ENCODE measurements at places on chromosomes 6 and 20. TPM values are rescaled to one million over a fixed set of nuclear protein-coding genes. Genes with fewer than 3 reads are reported as not detected.

DNA sequence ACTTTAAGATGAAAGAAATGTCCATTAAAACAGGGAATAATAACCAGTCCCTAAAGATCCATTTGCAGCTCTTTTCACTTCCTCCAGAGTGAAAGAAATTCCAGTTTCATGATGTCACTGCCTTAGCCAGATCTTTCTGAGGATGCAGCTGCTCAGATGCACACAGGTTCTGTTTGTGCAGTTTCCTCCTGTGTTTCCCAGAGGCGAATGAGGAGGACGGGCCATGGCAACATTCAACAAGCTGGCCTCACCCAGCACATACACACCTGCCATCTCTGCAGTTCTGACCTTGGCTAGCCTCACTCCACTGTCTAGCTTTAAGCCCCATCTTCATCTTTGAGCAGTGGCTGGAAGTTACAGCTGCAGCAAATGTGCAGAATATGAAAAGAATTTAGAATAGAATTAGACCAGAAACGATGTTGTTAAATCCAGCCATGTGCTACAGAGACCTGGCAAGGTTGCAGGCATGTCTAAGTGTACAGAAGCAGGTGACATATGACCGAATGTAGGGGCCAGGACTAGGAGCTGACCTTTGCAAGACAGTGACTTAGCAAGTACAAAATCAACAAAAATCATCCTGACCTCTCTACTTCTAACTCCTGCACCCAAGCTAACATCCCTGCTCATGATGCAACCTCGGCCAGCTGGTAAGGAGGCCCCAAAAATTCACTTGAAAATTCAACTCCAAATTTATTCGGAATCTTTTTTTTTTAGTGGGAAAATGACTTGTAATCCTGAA lies 35.0 kb downstream of the FAM50B start:
- no peak for DNase-seq

- DNase-seq: no peak
These were observed 31.5 kb upstream of the IRAK1BP1 start for GRCh38 chr6:78835817-78836216.

- no peak for DNase-seq
These were observed 328.2 kb upstream of the MANEA start for GRCh38 chr6:95249175-95249574.

- DNase-seq: no peak
These were observed 154.7 kb downstream of the AIG1 start for GRCh38 chr6:143215363-143215762.

DNA sequence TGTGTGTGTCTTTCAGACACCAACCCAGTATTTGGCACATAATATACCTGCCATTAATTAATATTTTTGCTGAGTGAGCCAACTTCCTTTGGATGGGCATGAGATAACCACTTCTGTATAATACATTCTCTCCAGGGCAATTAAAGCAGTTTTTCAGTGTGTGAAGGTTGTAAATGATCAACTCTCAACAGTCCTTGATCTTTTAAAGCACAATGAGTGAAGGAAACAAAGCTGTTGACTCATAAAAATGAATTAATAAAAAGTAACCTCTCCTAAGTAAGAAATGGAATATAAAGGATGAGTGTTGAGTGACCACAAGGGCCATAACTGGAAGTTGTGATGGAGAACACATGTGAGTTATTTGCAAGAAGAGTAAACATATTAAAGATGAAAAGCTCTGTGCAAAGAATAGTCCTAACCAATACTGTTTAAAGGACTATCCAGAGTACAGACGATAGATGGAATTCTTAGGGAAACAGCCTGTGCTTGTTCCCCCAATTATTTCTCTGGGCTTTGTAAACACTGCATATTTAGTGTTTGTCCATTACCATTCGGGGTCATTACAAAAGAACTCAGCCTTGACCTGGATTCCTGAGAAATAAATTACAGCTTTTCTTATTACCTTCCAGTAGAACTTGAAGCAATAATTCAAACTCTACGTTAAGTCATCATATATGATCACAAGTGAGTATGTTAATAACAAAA lies 446.2 kb downstream of the PLCB1 start:
- DNase-seq: no peak

- no peak for DNase-seq
These were observed 100.0 kb downstream of the RWDD2A start for GRCh38 chr6:83292900-83293843.

DNA sequence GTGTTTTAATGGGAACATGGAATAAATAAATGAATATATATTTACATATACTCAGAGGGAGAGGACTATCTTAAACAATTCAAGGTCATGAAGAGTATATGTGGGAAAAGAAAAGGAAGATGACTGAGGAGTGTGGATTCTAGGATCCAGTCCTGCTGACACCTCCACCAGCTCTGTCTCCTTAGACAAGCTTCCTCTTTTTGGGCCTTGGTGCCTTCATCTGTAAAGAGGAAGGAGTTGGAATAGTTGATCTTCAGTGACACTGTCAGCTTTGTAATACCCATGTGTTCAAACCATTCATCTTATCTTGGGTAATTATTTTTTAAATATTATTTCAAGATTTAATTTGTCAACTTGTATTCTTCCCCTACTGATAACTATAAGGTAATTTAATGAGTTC lies 338.0 kb downstream of the ADGRB3 start:
- no peak for DNase-seq

- no peak for DNase-seq
These were observed 97.9 kb upstream of the PTPRT start for GRCh38 chr20:43287637-43288036.

DNA sequence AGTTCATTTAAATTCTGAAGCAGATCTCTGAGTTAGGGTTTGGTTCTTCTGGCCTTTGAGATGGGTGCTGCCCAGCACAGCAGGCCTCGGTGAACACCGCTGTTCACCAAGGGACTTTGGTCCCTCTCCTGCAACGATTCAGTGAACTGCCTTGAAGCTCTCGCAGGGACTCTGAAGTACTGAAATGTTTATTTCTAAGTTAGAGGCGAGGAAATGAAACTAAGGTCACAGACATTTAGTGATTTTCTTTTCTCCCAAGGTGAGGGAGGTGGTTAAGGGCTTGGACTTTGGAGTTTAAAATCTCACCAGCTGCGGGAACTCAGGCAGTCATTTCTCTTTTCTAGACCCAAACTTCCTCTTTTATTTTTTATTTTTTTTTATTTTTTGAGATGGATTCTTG lies 26.2 kb downstream of the E2F3 start:
- no peak for DNase-seq

- DNase-seq: no peak
These were observed 241.2 kb upstream of the TAB2 start for GRCh38 chr6:149076355-149076734.

DNA sequence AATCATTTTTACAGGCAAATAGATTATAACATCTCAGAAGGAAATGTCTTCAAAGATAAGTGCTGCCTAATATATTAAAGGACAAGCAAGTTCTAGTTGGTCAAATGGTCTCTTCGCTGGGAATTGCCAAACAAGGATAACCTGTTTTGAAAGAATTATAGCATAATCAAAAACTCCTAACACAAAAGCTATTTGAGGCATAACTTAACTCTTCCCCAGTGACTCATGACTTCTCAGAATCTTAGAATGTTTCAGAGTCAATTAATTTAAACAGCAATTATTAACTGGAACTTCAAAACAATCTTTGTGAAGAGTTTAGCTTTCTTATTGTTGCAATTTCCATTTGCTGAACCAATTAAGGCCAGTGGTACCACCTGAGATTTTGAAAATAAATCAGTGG lies 126.6 kb downstream of the MTFR2 start:
- no peak for DNase-seq

- DNase-seq: no peak
These were observed 200.9 kb upstream of the RNF24 start for GRCh38 chr20:4216142-4216735.

DNA sequence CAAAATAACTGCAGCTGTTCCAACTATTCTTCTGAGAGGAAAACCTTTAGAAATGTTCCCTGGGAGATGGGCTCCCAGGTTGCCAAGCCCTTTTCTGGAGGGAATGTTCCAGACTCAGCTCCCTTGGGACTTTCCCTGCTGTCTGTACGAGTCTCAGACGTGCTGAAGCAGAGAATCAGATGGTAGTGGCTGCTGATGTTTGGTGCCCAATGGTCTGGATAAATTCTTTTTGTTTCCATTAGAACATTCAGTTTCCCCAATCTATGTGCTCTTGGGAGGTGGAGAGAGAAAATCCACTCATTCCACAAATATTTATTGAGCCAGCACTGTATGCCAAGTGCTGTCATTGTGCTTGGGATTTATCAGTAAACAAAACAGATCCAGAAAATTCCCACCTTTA lies 40.0 kb downstream of the SNHG17 start:
- no peak for DNase-seq

- DNase-seq: no peak
These were observed 2.7 kb upstream of the MYT1 start for GRCh38 chr20:64161356-64162238.

DNA sequence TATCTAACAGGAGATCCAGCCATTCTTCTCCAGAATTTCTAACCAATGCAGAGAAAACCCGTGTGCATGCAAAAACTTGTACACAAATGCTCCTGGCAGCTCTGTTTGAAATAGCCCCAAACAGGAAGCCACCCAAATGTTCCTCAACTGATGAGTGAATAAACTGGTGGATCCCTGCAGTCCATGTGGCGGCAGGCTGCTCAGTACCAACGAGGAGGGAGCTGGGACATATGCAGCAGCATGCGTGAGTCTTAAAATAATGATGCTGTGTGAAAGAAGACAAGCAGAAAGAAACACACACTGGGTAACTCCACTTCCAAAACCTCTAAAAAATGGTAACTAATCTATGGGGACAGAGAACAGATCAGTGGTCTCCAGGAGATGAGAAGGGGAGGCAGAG lies 542.1 kb upstream of the AGPAT4 start:
- DNase-seq: peak; percentile 34

- peak; percentile 82 for DNase-seq
These were observed 10.7 kb upstream of the LAMP5 start for GRCh38 chr20:9503526-9504245.

- no peak for DNase-seq
These were observed 101.4 kb upstream of the SCGN start for GRCh38 chr6:25550631-25551030.

DNA sequence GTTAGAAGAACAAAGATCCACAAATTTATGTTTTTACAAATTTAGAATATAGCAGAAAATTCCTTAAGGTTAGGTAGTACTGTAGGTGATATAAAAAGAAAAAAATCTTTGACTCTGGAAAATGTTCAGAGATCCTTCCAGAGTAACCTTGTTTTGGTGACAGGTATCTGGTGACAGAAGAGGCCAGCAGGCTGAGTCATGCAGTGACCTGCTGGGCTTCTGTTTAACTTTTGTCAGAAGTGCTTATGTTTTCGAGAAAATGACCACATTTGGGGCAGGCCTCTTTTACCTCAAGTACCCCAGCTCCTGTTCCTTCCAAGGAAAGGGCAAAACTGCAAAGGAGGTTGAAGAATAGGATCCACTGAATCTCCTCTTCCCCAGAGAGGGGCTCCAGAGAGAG lies 10.5 kb upstream of the CLDN20 start:
- DNase-seq: no peak

GRCh38 chr6:155502393-155502792 lies 46.8 kb upstream of the NOX3 start:
- DNase-seq: no peak

DNA sequence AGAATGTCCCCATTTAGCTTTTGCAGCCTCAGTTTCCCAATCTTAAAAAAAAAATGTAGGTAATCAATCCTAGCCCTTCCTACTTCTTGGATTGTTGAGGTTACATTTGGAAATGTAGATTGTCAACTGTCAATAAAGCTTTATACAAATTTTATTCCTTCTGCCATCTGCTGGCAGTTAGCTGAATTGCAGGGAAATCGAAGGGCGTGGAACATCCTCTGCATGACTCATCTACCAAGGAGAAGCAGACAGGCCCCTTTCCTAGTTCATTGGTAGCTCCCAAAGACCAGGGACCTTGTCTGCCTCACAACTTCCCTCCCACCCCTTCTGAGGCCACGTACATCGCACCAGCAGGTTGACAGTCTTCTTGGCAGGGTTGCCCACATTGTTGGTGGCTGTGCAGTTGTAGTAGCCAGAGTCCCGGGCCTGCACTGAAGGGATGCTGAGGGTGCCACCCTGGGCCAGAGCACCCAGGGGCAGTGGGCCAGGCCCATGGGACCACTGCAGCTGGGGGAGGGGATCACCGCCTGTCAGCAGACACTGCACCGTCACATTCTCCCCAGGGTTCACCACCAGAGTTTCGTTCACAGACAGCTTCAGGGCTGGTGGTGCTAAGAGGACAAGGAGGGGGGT lies 43.6 kb downstream of the MDGA1 start:
- no peak for DNase-seq

DNA sequence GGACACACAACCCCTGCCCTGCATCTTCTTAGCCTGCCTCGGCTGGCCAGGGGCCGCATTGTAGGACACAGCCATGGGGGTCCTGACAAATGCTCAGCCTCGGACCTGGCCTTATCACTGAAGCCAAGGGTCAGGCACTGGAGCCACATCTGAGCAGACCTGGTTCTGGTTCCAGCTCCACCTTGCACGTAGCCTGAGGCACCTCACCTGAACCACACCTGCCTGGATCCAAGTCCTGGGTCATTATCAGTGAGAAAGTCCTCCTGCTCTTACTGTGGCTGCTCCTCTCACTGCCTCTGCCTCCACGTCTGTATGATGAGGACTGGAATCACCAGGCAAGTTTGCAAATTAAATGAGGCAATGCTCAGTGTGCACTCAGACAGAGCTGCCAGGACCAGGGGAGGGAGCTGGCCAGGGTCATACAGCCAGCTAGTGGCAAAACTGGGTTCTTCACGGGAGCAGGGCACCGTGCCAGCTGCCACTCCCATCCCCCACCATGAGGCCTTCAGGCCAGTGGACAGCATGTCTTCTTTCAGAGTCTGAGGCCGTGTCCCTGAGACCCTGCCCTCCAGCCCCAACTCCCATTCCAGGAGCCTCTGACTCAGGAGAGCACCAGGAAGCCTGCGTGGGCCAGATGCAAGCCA lies 40.2 kb downstream of the MRPL14 start:
- DNase-seq: no peak

DNA sequence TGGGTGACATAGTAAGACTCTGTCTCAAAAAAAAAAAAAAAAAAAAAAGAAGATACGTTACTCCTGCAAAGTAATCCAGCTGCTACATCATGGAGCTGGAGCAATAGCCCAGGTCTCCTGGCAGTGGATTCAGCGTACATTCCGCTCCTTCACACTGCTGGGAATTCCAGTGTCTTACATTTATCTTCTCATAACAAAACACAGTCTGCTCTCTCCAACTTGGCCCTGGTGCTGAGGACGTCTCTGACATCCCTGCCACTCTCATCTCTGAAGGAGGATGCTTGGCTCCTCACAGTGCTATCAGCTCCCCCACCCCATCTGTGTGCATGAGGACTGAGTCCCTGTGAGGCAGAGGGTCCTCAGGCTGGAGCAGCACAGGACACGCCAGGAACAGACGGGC lies 529.8 kb downstream of the CD83 start:
- peak; percentile 90 for DNase-seq

The RALY gene
- 117 TPM for total RNA-seq

The BPI gene
- total RNA-seq: not detected

The WFDC12 gene
- total RNA-seq: not detected

The ANKRD66 gene
- total RNA-seq: not detected

The ENPP5 gene
- 0.50 TPM for total RNA-seq

The MRPL14 gene
- 30.3 TPM for total RNA-seq

The BTN1A1 gene
- total RNA-seq: not detected

The LY6G6D gene
- total RNA-seq: not detected

The TRIM15 gene
- not detected for total RNA-seq

The CLDN20 gene
- not detected for total RNA-seq

The HLA-DRA gene
- 93.9 TPM for total RNA-seq

The TCF15 gene
- 3.3 TPM for total RNA-seq

The CPXM1 gene
- total RNA-seq: not detected

The LAMA5 gene
- 70.1 TPM for total RNA-seq

The CD40 gene
- 18.2 TPM for total RNA-seq

The BEND6 gene
- 1.7 TPM for total RNA-seq

The PHACTR1 gene
- total RNA-seq: 0.83 TPM
